ENCODE measurements at places on chromosomes 1 and 21.

- no peak for DNase-seq
Measured at GRCh38 chr21:29888437-29888836, 51.4 kb downstream of the GRIK1 start.

DNA sequence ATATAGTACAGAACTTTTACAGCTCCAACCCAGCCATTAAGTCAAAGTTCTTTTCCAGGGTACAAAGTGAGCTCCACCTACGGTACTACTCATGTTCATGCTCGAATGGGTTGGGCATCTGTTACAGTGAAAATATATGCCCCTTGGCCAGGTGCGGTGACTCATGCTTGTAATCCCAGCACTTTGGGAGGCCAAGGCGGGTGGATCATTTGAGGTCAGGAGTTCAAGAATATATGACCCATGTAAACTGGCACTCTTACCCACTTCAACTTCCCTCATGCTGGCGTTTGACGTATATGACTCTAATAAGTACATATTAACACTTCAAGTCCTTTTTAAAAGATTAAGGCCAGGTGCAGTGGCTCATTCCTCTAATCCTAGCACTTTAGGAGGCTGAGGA lies 71.3 kb upstream of the PKN2 start:
- no peak for DNase-seq

DNA sequence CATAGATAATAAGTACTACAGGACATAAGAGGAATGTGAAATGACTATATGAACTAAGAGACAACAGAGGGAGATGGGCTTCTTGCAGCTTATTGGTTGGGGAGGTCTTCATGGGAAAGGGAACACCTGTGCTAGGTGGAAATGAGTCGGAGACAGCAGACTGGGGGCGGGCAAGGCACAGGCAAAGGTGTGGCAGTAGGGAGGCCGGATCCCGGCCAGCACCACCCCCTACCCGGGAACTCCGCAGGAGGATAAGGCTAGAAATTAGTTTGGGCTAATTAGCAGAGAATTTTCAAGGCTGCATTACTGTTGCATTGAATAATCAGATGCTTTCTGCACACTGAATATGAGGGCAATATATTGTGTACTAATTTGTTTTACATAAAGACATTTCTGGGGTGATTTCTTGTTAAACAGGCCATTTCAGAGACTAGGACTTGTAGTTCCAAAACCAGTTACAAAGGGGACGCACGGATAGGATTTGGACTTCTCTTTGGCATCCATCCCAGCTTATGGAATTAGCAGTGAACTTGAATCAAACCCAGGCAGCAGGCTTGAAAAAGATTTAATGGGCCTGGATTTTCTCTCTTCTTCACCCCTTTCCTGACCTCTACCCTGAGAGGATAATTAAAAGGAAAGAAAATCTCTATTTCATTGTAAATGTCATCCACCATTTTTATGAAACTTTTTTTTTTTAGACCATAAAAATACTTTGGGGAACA lies 2.2 kb upstream of the HUNK start:
- DNase-seq: no peak

DNA sequence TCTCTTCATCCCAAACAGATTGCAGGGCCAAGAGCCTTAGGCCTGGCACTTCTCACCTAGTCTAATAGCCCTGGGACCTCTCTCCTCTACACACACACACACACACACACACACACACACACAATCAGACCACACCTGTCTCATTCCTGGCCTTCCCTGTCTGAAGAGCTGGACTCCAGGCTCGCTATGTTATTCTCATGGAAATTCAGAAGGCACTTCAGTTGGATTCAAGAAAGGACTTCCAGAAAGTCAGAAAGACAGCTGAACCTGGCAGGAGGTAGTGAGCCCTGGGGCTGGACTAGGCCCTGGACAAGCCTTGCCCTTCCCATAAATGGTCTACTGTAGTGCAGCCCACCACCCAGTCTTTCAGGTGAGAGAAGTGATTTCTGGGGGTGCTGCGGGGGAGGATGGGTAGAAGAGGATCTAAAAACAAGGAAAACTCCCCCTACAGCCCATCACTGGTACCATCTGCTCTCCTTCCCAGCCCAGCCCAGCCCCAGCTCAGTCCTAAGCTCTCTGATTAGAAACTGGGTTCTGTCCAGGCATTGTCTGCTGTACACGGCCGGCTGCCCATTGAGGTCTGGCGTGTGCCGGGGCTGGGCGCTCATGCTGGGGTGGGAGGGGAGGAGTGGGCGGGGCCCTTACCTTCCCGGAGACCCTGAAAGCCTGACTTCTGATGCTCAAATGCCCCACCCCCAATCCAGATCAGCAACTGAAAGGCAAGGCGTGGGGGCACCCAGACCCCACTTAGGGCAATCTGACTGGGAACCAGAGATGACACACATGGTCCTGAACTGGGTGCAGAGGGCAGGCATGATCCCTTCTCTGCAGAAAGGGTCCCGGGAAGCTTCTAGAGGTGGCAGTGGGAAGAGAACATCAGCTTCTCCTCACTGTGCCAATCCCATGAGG lies 2.5 kb downstream of the KIF21B start:
- no peak for DNase-seq

DNA sequence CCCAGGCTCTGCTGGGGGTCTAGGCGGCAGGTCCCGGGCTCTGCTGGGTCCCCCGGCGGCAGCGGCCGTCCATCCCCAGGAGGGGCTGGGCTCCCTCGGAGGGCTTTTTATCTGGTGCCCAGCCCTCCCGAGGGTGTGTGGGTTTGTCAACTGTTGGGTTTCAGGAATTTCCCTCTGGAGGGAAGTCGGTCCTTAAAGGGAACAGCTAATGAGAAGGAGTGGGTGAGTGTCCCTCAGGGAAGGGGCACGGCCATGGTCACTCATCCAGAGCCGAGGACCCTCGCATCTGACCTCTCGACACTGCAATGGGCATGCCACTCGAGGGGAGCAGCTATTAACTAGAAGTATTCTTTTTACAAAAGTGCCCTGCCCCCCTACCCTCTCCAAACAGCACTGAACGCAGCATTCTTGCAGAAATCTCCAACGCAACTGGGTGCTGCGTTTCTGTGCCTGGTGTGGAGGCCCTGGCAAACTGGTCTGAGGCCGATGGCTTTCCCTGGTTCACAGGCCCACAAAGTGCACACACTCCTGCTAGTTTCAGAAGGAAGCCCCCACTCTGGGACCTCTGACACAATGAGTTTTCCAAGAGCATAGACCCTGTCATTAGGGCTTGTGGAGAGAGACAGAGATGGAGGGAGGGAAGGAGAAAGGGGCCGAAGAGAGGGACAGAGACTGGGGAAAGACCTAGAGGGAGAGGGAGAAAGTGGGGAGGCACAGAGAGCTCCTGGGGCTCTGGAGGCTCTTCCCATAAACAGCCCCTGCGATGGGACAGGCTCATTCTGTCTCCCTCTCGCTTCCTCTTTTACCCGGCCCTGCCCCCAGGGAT lies 1.0 kb upstream of the TSPEAR start:
- no peak for DNase-seq

DNA sequence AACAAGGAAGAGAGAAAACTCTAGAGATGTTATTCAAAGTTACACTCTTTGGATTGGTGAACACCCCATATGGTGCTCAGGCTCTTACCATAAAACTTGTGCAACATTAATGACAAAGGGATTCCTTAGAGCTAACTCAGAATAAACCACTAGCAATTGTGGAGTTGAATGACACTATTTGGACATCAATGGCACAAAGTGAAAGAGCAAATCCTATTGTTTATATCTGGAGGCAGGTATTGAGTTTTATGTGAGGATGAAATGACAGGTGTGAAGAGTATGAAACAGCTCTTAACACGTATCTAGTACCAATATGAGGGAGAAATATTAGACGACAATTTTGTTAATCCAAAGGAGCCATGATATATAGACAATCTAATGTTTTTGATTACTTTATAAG lies 584.9 kb upstream of the PBX1 start:
- DNase-seq: no peak

DNA sequence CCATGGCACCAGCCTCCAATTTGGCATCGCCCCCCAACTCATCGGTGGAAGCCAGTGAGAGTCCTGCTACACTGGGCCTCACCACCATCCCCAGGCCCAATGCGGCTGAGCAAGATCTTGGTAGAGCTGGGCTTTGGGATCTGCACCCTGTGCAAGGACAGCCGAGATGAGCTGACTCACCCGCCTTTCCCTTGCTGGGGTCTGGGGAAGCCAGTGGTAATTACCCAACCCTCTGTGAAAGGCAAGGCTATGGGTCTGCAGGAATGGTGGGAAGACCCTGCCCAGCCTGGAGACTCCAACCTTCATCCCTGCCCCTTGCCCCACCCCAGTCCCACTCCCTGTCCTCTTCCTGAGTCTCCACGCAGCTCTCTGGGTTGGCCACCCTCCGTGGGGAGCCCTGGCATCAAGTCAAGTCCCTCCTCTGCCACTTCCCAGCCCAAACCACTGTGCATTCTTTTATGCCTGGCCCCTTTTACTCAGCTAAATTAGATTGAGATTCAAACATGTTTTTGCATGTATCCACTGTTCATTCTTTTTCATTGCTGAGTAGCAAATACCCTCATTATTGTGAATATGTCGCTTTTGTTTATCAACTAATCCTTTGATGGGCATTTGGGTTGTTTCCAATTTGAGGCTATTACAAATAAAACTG lies 8.8 kb downstream of the SMCP start:
- DNase-seq: no peak

DNA sequence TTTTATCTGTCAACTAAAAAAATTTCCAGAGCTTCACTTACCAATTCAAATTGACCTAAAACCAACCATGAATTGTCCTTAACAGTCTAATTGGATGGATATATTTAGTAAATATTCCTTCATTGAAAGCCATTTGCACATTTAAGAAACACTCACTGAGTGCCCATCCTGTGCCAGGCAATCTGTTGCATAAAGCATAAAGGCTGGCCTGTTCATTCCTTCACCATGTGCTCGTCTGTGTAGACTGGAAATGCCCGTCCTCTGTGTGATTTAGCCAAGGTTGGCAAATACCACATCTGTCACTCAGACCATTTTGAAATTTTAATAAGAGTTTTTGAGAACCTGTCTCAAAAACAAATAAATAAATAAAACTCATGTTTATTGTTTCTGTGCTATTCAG lies 57.1 kb downstream of the ZNF684 start:
- DNase-seq: no peak

- DNase-seq: no peak
Measured at GRCh38 chr1:12636098-12636950, 7.6 kb upstream of the AADACL4 start.

DNA sequence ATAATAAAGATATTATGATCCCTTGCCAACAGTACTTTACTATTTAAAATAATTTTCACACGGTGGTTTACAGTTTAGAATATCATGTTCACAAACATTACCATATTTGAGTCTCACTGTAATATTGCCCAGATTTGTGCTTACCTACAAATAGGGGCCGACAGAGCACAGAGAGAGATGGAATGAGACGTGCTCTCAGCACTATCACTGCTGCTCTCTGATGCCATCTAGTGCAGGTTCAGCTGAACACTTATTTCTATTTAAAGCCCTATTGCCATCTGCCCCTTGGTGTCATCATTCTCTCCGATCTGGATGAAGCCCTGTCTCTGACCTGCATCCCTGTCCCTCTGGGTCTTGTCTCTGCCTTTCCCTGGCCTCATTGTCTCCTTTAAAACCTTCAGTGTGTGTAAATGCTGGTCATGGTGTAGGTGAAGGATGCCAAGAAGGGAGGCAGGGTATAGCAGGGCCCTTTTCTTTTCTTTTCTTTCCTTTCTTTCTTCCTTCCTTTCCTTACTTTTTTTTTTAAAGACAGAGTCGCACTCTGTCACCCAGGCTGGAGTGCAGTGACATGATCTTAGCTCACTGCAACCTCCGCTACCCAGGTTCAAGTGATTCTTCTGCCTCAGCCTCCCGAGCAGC lies 6.9 kb upstream of the GPATCH4 start:
- peak; percentile 42 for DNase-seq

DNA sequence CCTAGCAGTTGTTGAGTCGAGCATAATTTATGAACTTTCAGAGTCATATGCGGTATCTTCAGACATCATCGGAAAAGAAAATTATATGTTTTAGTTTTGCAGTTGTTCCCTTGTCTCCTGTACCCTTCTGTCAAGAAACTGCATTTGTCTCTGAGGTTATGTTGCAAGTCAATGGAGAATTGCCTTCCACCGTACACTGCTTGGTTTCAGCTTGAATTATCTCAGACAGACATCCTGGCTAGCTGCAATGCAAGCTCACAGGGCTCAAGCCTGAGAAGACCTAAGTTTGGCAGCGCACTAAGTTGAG lies 156.0 kb downstream of the NFIA start:
- no peak for DNase-seq

- no peak for DNase-seq
Measured at GRCh38 chr1:11685210-11685752, 4.3 kb upstream of the MAD2L2 start.

DNA sequence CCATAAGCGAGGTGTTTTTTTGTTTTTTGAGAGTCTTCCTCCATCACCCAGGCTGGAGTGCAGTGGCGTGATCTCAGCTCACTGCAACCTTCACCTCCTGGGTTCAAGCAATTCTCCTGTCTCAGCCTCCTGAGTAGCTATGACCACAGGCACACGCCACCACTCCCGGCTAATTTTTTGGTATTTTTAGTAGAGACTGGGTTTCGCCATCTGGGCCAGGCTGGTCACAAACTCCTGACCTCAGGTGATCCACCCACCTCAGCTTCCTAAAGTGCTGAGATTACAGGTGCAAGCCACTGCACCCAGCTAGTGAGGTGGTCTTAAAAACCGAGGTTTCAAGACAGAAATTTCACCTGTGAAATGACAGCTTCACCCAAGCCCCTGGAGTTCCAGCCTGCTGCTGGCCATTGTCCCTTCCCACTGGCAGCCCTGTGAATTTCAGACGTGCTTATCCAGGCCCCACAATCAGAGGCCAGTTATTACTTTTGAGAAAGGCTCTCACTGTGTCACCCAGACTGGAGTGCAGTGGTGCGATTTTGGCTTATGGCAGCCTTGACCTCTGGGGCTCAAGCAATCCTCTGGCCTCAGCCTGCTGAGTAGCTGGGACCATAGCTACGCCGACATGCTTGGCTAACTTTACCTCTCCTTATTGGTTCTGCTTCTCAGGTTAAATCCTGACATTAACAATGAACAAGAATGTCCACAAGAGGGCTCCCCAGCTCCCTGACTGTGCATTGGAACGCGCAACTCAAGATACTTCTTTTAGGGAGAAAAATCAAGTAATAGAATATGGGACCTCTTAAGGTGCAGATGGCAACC lies 19.4 kb downstream of the ENO1 start:
- DNase-seq: peak; percentile 28

- no peak for DNase-seq
Measured at GRCh38 chr21:32184485-32184884, 94.4 kb downstream of the MIS18A start.

- no peak for DNase-seq
Measured at GRCh38 chr1:39328586-39329121, 124.2 kb downstream of the MACF1 start.

GRCh38 chr1:8438489-8438888 lies 120.6 kb downstream of the SLC45A1 start:
- no peak for DNase-seq

Data from stimulated activated CD4-positive, alpha-beta T cell treated with anti-CD3 and anti-CD28 coated beads, TNF-alpha, amount 100 ng/mL, for 1 hour (primary cell).